Cerebellar cortex (tissue), 1 donor: ENCODE measurements at places on chromosomes 12 and 14.

DNA sequence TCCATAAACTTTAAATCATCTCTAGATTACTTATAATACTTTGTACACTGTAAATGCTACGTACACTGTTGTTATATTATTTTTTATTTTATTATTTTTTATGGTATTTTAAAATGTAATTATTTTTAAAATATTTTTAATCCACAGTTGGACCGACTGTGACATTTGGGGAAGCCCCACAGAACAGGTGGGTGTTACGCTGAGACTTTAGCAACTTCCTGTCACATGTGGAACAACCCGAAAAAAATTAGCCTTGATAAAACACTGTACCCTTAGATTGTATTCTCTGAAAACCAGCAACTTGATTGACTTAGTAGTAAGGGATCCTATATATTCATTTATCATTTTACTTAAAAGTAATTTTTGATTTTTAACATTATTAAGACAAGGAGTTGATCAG is 1755.7 kb upstream of the SEL1L start:
- DNase-seq: no peak

DNA sequence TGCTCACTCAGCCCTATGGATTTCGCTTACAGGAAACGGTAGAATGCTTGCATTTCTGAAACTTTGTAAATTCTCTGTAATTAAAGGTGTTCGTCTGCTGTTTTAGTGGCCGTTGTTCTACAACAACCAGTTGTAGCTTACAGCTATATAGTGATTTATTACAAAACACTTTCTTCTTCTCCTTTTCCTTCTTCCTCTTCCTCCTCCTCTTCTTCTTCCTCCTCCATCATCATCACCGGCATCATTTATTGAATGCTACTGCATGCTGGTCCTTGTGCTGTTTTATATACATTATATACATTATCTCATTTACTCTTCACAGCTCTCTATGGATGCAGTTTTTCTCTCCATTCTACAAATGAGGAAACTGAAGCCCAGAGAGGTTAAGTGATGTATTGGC is 6.4 kb downstream of the ETV6 start:
- DNase-seq: no peak

- no peak for DNase-seq
These were observed 105.2 kb downstream of the FGD4 start for GRCh38 chr12:32504591-32504990.

- no peak for DNase-seq
These were observed 364.2 kb downstream of the GALC start for GRCh38 chr14:87628780-87629179.

DNA sequence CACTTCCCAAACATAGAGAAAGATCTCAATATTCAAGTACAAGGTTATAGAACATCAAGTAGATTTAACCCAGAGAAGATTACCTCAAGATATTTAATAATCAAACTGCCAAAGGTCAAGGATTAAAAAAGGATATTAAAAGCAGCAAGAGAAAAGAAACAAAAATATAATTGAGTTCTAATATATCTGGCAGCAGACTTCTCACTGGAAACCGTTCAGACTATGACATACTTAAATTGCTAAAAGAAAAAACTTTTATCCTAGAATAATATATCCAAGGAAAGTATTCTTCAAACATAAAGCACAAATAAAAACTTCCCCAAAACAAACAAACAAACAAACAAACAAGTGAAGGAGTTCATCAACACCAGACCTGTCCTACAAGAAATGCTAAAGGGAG is 92.4 kb downstream of the FSCB start:
- DNase-seq: no peak

DNA sequence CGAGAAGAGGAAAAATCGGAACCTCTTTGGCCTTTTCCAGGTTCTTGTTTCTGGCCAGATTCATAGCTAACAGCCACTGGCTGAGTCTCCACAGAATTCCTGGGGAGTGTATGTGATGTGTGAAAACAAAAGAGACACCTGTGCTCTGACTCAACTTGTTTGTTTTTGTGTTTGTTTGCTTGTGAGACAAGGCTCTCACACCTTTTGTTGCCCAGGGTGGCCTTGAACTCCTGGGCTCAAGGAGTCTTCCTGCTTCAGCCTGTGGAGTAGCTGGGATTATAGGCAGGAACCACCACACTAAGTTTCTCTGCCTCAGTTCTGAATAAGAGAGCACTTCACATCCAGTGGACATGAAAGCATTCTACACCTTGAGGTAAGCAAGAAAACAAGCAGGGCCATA is 22.7 kb downstream of the MFAP5 start:
- DNase-seq: no peak

- DNase-seq: no peak
These were observed 32.6 kb upstream of the CD9 start for GRCh38 chr12:6167327-6168280.

DNA sequence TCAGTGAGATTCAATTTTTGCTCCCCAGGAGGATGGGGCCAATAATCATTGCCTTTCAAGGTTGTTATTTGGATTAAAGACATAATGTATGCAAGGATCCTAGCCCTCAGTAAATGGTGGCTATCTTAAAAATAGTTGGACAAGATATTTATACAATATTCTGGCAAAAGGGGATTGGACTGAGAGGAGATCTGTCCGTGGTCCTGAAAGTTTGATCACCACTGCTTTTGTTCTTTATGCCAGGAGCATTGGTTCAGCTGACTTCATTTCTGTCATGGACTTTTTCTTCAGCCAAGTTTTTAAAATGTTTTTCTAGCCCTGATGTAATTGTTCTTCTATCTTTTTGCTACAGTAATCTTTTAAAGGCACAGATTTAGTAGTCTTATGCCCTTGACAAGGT is 70.2 kb upstream of the TCL1A start:
- DNase-seq: no peak

GRCh38 chr14:84127495-84127894 is 1402.4 kb upstream of the FLRT2 start:
- no peak for DNase-seq

DNA sequence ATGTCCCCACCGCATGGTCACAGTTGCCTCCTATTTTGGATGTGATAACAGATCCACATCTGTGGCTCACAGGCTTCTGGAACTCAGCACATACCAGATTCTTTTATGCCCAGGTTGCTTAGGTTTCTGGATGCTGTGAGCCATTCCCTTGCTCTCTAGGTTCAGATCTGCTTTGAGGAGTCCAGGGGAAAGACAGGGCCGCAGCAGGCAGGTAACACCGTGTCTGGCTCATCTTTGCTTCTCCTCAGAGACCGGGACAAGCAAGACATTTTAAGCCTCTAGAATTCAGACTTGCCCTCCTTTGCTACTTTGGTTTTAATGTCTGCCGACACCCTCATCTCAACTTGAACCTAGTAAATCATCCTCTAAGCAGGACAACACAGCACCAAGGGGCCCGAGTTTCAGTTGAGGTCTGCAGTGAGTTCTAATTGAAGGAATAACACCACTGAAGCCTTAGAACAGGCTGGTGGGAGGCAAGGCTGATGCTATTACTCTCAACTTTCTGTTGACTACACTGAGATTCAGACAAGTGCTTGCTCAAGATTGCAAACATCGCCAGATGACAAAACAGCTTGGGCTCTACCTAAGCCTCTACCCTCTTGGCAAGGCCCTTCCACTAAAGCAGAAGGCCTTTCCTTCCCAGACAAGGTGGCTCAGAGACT is 55.3 kb downstream of the MDM2 start:
- DNase-seq: no peak

- DNase-seq: no peak
These were observed 3.3 kb upstream of the CCND2 start for GRCh38 chr12:4270016-4270830.

DNA sequence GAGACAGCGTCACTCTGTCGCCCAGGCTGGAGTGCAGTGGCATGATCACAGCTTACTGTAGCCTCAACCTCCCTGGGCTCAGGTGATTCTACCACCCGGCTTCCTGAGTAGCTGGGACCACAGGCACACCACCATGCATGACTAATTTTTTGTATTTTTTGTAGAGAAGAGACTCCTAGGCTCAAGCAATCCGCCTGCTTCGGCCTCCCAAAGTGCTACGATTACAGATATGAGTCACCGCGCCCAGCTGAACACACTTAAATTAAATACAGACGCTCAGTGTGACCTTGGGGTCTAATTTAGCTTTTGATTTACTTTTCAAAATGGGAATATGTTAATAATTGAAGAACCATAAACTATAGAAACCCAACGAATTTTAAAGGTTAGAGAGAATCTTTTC is 77.2 kb downstream of the C2CD5 start:
- DNase-seq: no peak

DNA sequence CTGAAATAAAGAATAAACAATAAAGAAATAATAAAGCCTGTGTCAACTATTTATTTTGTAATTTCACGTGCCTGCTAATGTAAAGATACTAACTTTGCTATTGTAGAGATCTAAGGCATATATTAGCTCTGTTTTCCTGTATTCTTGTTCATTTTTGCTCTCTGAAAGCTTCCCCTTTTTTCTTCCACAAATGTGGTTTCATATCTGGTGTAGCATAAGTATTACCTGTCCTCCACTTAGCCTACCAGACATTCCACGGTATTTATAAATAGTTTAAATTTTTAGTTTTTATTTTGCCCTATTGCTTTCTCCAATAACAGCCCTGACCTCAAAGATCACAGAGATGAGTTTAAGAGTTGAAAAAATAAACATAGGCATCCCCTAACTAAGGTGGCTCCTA is 92.6 kb upstream of the ATP2B1 start:
- no peak for DNase-seq

GRCh38 chr12:26195250-26195640 is at the start of gene SSPN:
TSS of gene SSPN (plus strand) at chr12:26195573. CDS start at chr12:26195673, 100 bp downstream.
- peak; percentile 64 for DNase-seq

DNA sequence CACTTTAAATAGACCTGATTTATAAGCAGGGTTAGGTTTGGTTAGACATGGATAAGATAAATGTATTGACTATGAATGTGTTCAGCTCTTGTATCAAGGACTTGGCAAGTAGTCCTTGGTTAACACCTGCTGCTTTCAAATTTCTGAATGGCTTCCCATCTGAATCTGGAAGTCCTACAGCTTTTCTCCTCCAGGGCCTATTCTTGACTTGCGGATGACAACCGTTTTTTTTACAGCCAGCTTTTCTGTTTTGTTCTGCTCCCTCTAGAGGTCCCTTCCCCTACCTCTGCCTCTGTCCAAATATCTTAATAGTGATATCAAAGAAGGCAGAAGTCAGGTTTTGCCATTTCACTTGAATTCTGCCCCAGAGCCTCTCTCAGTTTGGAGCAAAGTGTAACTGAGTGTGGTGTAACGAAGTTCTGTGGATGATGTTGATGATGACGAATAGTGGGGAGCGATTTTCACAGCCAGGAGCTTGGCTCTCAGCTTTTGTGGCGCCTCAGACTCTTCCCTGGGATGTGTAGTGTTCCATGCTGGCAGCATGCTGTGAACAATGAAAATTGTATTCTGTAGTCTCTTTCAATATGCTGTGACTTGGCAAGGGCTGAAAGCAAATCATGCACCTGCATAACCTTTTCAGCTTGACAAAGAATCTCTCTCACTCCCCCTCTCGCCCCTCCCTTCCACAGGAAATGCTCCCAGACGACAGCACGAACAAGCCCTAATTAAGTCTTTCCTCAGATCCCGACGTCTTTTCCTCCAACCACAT is 5.0 kb upstream of the SLC4A8 start:
- peak; percentile 32 for DNase-seq

DNA sequence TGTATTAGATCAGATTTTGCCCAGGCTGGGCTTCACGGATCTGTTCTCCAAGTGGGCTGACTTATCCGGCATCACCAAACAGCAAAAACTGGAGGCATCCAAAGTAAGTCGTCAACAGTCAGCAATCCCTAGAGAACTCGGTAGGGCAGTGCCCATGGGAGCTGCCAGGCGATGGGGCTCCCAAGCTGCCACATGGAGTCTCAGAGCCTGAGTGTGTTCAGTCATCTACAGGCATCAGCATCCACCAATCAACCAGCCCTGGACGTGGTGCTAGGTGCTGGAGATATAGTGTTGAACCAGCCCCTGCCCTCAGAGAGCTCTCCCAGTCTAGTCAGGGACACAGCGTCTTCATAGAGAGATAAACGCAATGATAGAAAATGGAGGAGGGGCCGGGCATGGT is 6.9 kb downstream of the SERPINA4 start:
- no peak for DNase-seq

- DNase-seq: peak; percentile 83
These were observed at the start of gene LRRC9 for GRCh38 chr14:59919570-59920377. TSS of gene LRRC9 (plus strand) at chr14:59920144.

DNA sequence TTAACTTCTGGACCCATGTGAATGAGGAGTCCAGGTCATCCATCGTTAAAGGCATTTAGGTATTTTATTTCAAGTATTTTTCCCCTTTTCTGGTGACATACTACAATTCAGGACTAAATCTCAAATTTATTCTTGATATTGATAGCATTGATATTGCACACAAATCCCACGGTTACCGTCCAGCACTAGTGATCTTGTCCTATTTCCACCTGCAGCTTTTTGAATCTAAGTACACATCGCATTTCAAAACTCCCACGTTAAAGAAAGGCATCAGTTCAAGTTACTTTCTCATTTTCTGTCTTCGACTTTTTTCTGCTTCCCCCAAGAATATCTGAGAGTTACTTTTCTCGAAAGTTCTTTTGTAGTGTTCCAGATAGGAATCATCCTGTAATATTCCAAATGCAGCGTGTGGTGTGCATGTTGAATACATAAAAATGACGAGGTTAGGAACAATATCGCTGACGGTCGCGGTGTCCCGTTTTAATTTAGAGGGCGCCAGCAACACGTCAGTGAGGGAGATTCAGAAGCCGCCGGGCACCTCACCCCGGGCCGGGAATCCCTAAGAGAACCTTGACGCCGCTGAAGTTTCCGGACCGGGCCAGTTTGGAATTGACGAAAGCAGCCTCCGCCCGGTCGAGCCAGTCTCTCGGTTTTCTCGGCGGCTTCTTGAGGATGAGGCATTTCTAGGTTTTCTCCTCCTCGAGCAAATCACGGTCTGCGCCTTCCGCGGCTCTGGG is 569 bp upstream of the RGS6 start:
- peak; percentile 6 for DNase-seq

GRCh38 chr14:97832776-97833175 is 1035.6 kb downstream of the VRK1 start:
- no peak for DNase-seq

DNA sequence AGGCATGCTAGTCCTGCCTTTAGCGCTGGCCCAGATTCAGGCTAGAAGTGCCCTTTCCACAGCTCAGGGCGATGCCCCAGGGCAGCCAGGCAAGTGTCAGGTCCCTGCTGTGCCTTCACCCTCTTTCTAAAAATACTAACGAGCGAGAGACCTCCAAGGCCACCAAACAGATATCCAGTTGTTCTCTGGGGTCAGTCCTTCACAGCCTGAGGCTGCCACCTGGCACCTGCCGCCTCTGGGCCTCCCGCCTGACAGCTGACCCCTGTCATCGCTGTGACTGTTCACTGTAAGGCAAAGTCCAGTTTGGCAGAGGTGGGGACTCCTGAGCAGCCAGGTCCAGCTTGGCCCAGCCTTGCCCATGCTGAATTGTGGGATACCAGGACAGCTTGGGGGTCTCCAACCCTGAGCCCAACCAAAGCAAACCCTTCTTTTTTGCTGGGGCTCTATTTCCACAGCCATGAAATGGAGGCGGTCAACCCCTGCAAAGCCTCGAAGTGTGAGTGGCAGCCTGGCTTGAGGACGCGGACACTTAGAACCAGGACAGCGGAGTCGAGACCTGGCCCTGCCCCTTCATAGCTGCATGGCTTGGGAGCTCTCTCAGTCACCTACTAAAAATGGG is 79.9 kb downstream of the NINJ2 start:
- no peak for DNase-seq
